ENCODE measurements at places on chromosomes 7 and 10. TPM values are rescaled to one million over a fixed set of nuclear protein-coding genes. Genes with fewer than 3 reads are reported as not detected.

DNA sequence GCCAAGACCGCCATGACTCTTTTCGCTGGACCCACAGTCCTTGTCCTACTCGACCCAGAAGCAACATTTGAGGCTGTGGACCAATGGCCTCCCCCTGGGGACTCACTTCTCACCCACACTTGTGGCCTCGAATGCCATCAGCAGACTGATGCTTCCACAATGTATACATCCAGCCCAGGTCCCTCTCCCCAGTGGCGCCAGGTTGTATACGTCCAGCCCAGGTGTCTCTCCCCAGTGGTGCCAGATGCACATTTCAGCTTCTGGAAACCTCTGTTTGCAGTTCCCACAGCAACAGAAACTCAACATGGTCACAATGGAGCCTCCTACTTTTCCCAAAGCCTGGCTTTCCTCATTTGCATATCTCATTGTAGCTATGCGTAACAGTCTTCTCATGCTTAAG is 210.5 kb upstream of the RNF32 start:
- no peaks in the 10 kb centered on the region for H3K4me1 ChIP-seq
- no peak overlapping the region for H3K4me3 ChIP-seq
- peaks cover 17% of the 10 kb centered on the region for H3K27me3 ChIP-seq
- no peaks in the 10 kb centered on the region for H3K36me3 ChIP-seq
- DNase-seq, result no peak
- H3K27ac ChIP-seq, result no peak overlapping the region

GRCh38 chr7:151924001-151924400 is 32.2 kb upstream of the GALNTL5 start:
- peaks cover 13% of the 10 kb centered on the region for H3K4me1 ChIP-seq
- no peak overlapping the region for H3K27ac ChIP-seq
- H3K36me3 ChIP-seq, result no peaks in the 10 kb centered on the region
- no peak for DNase-seq
- H3K4me3 ChIP-seq, result no peak overlapping the region
- peaks cover 8% of the 10 kb centered on the region for H3K27me3 ChIP-seq

- H3K4me1 ChIP-seq, result peaks cover 45% of the 10 kb centered on the region
- DNase-seq, result peak; percentile 78
- no peak overlapping the region for H3K27ac ChIP-seq
- H3K27me3 ChIP-seq, result no peaks in the 10 kb centered on the region
- H3K36me3 ChIP-seq, result peaks cover 4% of the 10 kb centered on the region
- peak overlapping the region; percentile 51 for H3K4me3 ChIP-seq
These were observed 37.9 kb upstream of the RASGEF1A start for GRCh38 chr10:43304687-43305333.

- no peaks in the 10 kb centered on the region for H3K36me3 ChIP-seq
- H3K27me3 ChIP-seq, result peaks cover 20% of the 10 kb centered on the region
- H3K27ac ChIP-seq, result no peak overlapping the region
- DNase-seq, result no peak
- no peak overlapping the region for H3K4me3 ChIP-seq
These were observed 108.4 kb downstream of the KIF20B start for GRCh38 chr10:89809766-89810165.

DNA sequence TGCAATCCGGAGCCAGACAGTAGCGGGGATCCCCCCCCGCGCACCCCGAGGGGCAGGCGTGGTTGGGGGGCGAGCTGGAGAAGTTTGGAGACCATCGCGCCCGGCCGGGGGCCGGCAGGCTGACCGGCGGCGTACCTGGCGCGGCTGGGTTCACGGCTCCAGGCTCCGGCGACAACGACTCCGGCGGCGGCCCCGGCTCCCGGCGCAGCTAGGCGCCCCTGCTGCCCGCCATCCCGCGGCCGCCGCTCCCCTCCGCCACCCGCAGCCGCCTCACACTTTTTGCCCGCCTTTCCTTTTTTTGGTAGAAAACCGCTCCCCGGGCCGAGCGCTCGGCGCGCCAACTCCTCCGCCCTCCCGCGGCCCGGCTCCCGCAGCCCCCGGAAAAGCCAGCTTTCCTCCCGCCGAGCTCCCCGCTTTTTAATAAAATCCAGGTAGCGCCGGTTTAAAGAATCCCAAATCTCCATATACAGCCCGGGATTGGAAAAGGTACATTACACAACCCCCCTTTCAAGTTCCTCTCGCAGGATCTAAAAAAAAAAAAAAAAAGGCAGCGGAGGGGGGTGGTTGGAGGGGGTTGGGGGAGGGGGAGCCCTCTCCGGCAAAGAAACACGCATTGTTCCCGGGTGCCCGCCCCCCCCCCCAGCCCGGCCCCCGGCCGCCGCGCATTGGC is at the start of gene TNRC18:
TSS of gene TNRC18 (minus strand) at position 529 of the 670 bp plus-strand sequence. CDS start 2,588 bp downstream, outside the sequence.
- H3K4me1 ChIP-seq, result peaks cover 36% of the 10 kb centered on the region
- peaks cover 58% of the 10 kb centered on the region for H3K27me3 ChIP-seq
- peak; percentile 43 for DNase-seq
- no peak within 1 kb of the TSS for H3K27ac ChIP-seq
- H3K36me3 ChIP-seq, result no peaks in the 10 kb centered on the region

DNA sequence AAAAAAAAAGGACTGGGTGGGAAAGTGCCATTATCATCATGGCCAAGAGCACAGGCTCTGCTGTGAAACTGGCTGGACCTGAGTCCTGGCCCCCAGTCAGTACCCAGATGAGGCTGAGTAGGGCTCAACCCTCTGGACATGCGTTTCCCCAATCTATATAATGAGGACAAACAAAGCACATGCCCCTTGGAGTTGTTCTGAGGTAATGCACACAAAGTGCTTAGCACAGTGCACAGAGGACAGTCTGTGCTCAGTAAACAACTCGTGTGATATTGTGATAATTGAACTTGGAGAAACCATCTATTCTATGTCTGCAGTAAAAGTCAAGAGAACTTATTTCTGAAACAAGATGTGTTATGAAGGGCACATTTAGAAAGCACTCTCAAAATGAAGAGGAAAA is 138.8 kb downstream of the KCNMA1 start:
- no peaks in the 10 kb centered on the region for H3K36me3 ChIP-seq
- DNase-seq, result no peak
- H3K27me3 ChIP-seq, result no peaks in the 10 kb centered on the region
- peaks cover 4% of the 10 kb centered on the region for H3K4me1 ChIP-seq
- no peak overlapping the region for H3K4me3 ChIP-seq
- no peak overlapping the region for H3K27ac ChIP-seq

DNA sequence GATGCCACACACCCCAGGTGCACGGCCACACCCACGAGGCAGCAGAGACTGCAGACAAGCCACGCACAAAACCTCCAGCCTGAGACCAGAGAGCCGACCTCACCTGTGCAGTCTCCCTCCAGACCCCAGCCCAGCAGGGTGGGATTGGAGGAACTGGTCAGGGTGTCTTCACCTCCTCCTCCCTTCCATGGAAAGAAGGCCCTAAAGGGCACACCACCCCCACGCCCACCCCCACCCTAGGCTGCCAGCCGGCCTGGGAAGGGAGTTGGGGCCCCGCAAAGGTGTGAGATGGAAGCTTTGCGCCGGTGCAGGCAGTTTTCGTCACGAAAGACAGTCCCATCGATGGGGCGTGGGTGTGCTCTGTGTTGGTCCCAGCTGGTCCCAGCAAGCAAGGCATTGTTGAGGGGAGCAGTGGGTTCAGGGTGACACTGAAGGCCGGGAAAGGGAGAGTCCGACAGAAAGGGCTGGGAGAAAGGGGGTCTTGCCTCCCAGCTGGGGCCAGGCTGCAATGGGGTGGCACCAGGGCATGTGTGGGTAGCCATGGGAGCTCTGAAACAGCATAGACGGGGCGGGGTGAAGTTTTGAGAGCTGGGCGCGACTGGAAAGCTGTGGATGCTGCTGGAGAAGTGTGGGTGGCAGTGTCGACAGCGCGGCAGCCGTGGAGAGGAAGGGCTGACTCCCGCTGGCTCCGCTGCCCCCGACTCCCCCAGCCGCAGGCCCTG is 349.2 kb downstream of the GLRX3 start:
- H3K27me3 ChIP-seq, result no peaks in the 10 kb centered on the region
- DNase-seq, result no peak
- no peak overlapping the region for H3K27ac ChIP-seq
- no peaks in the 10 kb centered on the region for H3K4me1 ChIP-seq

GRCh38 chr10:71840177-71840957 is 10.7 kb downstream of the PSAP start:
- H3K4me1 ChIP-seq, result peaks cover 74% of the 10 kb centered on the region
- no peak overlapping the region for H3K27ac ChIP-seq
- no peaks in the 10 kb centered on the region for H3K27me3 ChIP-seq

DNA sequence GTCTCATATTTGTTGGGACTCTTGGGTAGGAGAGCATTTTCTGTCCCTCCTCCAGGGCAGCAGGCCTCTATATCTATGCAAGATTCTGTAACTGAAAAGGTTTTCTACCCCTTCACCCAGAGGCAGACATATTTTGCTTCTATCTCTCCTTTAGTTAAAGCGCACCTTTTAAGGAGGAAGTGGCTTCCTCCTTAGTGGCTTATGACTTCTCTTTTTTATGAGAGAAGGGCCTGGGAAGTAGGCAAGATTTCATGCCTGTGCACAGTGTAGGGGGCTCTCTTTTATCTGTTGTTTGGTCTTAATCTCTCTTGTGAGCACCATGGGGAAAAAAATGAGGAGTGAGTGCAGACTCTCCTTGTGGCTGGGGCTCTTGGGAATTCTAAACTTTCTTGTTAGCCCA is 122.1 kb downstream of the LRMDA start:
- H3K27ac ChIP-seq, result no peak overlapping the region
- no peak overlapping the region for H3K4me3 ChIP-seq

DNA sequence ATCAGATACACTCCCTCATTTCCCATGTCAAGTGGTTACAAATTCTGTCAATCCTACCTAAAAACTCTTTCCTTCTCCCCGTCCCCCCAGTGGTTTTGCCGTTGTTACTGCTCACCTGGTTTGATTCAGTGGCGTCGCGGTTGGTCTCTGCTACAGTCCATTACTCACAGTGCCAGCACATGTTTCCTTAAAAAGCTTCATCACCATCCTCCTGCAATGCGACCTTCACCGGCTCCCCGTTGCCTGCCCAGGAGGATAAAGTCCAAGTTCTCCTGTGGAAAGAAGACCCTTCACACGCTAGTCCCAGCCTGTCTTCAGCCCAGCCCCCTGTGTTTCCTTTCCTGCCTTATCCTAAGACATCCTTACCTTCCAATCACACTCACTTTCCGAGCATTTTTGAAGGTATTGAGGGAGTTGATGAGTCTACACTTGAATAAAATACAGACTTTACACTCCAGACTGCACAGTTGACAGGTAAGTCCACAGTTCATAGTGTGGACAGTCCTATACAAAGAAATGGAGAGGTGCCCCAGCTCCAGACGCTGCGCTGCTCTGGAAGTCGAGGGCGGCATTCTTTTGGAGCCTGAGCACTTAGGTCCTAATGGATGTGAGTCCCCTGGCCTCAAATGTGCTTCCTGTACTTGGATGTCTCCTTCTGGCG is 3.4 kb upstream of the LARP4B start:
- H3K27ac ChIP-seq, result no peak overlapping the region
- peaks cover 7% of the 10 kb centered on the region for H3K36me3 ChIP-seq
- no peak overlapping the region for H3K4me3 ChIP-seq
- DNase-seq, result no peak

DNA sequence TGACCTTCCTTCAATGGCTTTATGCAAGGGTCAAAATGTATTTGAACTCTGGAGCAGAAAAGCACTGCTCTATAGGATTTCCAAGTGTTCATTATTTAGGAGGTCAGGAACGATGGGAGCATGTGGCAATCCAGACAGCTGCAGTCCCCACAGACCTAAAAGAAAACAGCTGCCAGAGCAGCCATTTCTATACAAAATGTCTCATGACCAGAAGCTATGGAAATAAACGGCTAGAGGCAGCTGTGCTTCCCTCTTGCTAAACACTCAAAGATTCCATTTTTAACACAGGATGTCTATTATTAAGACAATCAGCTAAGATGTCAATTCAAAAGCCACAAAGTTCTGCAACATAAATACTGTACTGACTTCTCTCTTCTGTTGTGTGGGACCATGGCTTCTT is 879.1 kb upstream of the C7orf33 start:
- H3K4me3 ChIP-seq, result no peak overlapping the region
- H3K27ac ChIP-seq, result no peak overlapping the region
- H3K4me1 ChIP-seq, result no peaks in the 10 kb centered on the region
- no peaks in the 10 kb centered on the region for H3K36me3 ChIP-seq
- no peak for DNase-seq
- H3K27me3 ChIP-seq, result no peaks in the 10 kb centered on the region

DNA sequence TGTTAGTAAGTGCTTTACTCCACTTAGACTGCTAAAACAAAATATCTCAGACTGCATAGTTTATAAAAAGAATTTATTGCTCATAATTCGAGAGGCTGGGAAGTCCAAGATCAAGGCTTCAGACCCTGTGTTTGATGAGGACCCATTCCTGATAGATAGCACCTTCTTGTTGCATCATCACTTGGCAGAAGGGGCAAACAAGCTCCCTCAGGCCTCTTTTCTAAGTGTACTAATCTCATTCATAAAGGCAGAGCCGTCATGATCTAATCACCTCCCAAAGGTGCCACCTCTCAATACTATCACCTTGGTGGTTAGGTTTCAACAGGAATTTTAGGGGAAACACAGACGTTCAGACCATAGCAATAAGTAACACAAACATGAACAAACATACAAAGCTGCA is 55.4 kb downstream of the CRPPA start:
- H3K27me3 ChIP-seq, result no peaks in the 10 kb centered on the region
- DNase-seq, result no peak
- H3K36me3 ChIP-seq, result no peaks in the 10 kb centered on the region
- no peaks in the 10 kb centered on the region for H3K4me1 ChIP-seq
- H3K4me3 ChIP-seq, result no peak overlapping the region

GRCh38 chr7:138935465-138936011 is 45.7 kb downstream of the KIAA1549 start:
- H3K4me1 ChIP-seq, result no peaks in the 10 kb centered on the region
- no peak for DNase-seq
- no peak overlapping the region for H3K4me3 ChIP-seq

DNA sequence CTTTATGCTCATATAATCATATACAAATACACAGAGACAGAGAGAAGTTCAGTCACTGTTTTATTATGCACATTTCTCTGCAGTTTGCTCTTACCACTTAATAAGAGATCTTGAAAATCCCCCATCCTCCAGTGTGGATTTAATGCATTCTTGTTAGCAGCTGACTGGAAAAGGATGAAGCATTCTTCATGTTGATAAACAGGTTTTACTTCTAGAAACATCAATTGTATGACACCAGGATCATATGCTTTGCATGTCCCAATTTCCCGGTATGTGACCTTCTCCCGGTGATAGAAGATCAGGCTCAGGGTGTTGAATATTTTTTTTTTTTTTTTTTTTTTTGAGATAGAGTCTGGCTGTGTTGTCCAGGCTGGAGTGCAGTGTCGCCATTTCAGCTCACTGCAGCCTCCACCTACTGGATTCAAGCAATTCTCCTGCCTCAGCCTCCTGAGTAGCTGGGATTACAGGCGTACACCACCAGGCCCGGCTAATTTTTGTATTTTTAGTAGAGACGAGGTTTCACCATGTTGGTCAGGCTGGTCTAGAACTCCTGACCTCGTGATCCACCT is 6.2 kb upstream of the CREB3L2 start:
- peaks cover 3% of the 10 kb centered on the region for H3K4me1 ChIP-seq
- H3K27me3 ChIP-seq, result peaks cover 2% of the 10 kb centered on the region
- H3K4me3 ChIP-seq, result no peak overlapping the region
- H3K36me3 ChIP-seq, result no peaks in the 10 kb centered on the region
- no peak overlapping the region for H3K27ac ChIP-seq

GRCh38 chr7:74063223-74063641 is 20.4 kb upstream of the LIMK1 start:
- no peaks in the 10 kb centered on the region for H3K36me3 ChIP-seq
- peaks cover 4% of the 10 kb centered on the region for H3K4me1 ChIP-seq
- DNase-seq, result no peak
- H3K27ac ChIP-seq, result no peak overlapping the region
- H3K4me3 ChIP-seq, result no peak overlapping the region

ZNF488 gene
- total RNA-seq, result 0.75 TPM

GDF10 gene
- total RNA-seq, result 0.30 TPM

TMEM248 gene
- total RNA-seq, result 85.8 TPM

ADAMTS14 gene
- not detected for total RNA-seq

SSC4D gene
- total RNA-seq, result 0.91 TPM

NPY gene
- not detected for total RNA-seq

GALNT11 gene
- 22.0 TPM for total RNA-seq

All from activated CD4-positive, alpha-beta T cell treated with anti-CD3 and anti-CD28 coated beads for 36 hours (primary cell).